Fibroblast of villous mesenchyme (primary cell): ENCODE measurements at places on chromosomes 6 and 20. TPM values are rescaled to one million over a fixed set of nuclear protein-coding genes. Genes with fewer than 3 reads are reported as not detected.

The METTL24 gene
- total RNA-seq: 0.32 TPM in 1 of 2 replicates, not detected in the other

The EPPIN gene
- not detected in 2 replicates for total RNA-seq

The POM121L2 gene
- not detected in 2 replicates for total RNA-seq

The LCA5 gene
- 3.5 and 5.2 TPM in 2 replicates for total RNA-seq

The OGFR gene
- total RNA-seq: 30.3 and 33.7 TPM in 2 replicates

The CGA gene
- total RNA-seq: 0.32 TPM in 1 of 2 replicates, not detected in the other

The HAO1 gene
- total RNA-seq: not detected in 2 replicates

The F13A1 gene
- total RNA-seq: under 0.01 TPM in 1 of 2 replicates, not detected in the other

The RNGTT gene
- total RNA-seq: 22.9 and 38.0 TPM in 2 replicates

The CPNE5 gene
- under 0.01 and 0.32 TPM in 2 replicates for total RNA-seq

The VNN1 gene
- under 0.01 TPM in 2 replicates for total RNA-seq

The TNXB gene
- 4.8 and 17.7 TPM in 2 replicates for total RNA-seq

DNA sequence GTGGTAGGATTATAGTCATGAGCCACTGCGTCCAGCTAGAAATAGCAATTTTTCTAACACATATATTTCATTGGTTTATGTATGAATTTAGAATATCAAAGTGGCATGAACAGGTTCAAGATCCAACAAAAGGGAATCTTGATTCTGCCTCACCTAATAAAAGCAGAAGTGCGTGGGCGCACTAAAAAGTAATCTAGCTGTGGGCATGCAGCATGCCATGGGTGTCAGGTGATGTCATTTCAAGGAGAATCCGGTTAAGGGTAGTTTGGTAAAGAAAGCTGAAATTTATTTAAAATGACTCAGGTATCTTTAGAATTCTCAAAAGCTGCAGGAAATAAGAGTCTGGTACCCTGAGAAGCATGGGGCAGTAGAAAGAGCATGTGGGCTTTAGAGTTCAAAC is 17.6 kb downstream of the LRRN4 start:
- no peak for DNase-seq

GRCh38 chr6:139855671-139856311 is 481.3 kb upstream of the CITED2 start:
- DNase-seq: peak; percentile 74

GRCh38 chr6:116396441-116396840 is 25.7 kb downstream of the DSE start:
- no peak for DNase-seq

- no peak for DNase-seq
Measured at GRCh38 chr20:25050082-25050481, 7.9 kb downstream of the ACSS1 start.

DNA sequence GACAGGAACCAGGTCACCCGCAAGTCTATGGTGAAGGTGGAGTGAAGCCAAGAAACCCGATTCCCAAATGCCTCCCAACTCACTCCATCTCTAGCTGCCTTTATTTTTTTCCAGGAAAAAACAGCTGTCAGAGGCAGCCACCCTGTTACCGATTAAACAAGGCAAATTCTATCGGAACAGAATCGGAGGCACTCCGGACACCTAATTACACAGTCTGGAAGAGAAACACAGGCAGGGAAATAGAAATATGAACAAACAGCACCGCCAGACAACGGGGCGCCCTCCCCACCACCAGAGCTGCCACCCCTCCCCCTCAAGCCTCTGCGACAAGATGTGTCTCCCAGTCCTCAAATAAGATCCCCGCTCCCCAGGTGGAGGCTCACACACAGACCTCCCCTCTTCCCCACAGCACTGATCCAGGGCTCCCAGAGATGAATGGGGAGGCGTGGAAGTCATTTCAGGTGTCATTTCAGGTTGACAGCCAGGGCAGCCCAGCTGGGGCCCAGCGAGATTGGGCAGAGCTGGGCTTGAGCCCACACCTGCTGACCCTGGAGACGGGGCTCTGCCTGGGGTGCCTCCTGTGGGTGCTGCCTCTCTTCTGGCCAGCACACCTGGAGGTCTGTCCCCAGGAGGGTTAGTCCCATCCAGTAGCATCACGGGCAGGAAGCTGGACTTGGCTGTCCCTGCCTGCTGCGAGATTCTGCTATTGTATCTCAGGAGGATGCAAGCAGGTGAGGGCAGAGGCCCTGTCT is 19.8 kb upstream of the VSTM2L start:
- DNase-seq: no peak

DNA sequence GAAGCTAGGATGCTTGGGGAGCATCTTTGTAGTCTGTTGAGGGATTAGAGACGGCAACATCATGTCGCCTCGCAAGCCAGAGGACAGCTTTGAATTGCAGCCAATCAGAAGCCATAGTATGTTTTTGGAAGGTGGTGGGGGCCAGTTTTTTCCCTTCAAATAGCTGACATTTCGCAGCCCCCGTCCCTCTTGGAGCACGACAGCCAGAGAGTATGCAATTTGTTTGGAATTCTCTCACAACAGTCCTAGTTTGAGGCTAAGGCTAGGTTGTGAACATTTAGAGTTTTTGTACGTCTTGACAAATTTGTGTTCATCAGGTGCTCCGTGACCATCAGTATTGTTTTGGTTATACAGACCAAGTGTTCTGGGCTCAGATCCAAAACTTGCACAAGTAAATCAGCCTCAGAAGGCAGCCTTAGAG is 83.3 kb downstream of the PLCB1 start:
- peak; percentile 85 for DNase-seq

DNA sequence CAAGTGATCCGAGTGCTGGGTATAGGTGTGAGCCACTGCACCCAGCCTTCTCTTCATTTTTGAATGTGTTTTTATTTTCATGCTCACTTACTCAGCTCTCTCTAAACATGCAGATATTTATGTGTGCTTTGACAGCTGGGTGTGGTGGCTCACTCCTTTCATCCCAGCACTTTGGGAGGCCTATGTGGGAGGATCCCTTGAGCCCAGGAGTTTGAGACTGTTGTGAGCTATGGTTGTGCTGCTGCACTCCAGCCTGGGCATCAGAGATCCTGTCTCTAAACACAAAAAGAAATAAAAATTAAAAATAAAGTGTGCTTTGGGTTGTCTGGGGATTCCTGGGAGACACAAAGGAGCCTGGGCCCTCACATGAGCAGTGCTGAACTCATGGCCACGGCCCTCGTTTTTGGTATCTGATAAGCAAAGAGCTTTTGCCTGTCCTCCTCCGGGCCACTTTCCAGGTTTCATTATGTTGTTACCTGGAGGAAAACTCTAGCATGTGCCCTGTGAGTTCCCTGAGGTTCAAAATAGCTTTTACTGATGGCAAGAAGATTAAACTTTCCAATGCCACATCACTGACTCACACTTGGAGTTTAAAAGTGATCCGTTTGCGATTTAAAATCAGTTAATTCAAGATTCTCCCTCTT is 78.5 kb downstream of the CD164 start:
- DNase-seq: peak; percentile 16

GRCh38 chr20:35866418-35867202 is 87.7 kb downstream of the SCAND1 start:
- peak; percentile 71 for DNase-seq

GRCh38 chr20:25039697-25040437 is 18.1 kb downstream of the ACSS1 start:
- peak; percentile 57 for DNase-seq

DNA sequence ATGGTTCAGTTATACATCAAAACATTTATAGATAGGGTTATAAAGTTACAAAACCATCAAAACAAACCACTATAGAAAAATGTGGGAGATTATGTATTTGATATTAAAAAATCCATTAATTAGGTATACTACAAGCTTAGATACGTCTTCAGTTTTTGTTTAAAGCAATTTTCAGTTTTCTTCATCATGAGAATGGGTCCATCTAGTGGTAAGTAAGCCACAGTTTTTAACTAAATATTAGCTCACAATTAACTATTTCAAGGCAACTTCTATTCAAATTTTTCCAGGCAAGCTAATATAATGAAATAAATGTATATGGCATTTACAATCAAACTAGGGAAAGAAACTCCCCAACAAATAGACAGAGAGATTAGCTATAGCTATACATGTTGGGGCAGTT is 44.4 kb downstream of the RNGTT start:
- no peak for DNase-seq

DNA sequence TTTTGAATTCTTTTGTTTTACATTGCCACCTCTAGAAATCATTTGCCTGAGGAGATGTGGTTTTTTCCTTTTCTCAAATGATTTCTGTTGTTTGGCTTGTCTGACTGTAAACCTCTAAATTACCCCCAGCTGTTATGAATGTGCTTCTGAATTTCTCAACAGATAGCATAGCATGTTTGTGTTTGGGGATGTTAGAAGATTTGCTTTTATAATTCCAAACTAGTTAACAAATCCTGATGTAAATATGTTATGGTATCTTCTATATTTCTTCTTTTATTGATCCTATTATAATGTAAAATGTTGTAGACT is 31.6 kb upstream of the EZR start:
- DNase-seq: peak; percentile 69

GRCh38 chr6:135801755-135802465 is 49.6 kb upstream of the PDE7B start:
- no peak for DNase-seq

- no peak for DNase-seq
Measured at GRCh38 chr20:15319439-15319838, 982.0 kb upstream of the FLRT3 start.

- no peak for DNase-seq
Measured at GRCh38 chr20:58512808-58513552, 2.2 kb downstream of the APCDD1L start.

DNA sequence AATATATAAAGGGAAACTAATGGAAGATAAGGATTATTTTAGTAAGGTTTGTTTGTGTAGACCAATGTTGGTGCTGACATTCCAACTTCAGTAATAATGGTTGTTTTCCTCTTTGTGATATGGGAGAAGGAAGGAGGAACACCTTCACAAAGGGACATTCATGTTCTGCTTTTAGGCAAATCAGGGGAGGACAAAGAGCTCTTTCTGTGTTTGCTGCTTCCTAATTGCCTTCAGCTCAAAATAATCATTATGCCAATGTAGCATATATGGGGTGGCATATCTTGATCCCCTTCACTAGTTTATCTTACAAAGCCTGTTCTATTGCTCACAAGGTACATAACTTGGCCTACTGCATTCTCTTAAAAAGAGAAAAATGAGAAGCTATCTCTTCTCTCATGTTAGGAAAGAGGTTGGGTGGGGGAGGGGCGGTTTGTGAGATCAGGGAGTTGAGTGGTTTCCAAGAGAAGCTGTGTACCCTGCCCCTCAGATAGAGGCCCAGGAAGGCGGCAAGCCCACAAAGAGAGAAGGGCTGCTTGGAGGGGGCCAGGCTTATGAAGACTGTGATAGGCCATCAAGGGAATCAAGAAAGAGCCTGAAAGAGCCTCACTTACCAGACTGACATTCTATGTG is 4.7 kb upstream of the ADGRG6 start:
- no peak for DNase-seq

DNA sequence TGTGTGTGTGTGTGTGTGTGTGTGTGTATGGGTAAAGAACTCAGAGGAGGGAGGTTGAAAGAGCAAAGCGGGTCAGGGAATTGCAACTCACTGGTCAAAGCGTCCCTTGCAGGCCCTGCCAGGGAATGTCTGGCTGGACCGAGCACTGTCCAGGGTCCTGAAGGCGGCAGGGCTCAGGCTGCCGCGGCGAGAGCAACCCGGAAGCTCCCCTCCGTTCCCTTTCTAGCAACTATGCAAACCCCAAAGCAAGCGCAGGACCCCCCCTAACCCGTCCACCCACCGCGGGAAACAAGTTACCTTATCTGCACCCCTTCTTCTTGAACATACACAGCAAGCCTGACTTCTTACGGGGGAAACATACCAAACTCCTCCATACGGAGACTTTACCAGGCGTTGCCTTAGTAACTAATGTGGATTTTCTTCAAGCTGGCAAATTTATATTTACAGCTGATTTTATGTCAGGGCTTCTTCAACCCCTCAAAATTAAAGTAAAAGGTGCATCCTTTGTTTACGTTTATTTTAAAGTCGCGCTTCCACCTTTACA is 538 bp upstream of the GRM1 start:
- peak; percentile 51 for DNase-seq

DNA sequence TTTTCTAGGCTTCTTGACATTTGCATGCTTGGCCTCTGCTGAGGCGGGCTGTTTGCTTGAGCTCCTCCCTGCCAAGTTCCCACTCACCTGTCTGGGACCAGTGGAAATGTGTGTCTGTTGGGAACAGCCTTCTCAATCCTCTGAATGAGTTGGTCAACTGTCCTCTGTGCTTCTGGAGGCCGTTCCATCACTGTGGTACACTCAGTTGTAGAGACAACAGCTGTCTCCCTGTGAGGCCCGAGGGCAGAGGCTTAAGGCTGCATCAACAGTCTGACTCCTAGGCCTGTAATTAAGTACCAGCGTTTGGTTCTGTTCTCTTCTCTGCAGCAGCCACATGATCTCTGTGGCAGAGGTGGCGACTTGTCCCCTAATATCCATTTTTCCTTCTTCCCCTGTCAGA is 110.9 kb downstream of the CDC5L start:
- DNase-seq: no peak

GRCh38 chr6:165652766-165653165 is 10.3 kb downstream of the PDE10A start:
- DNase-seq: no peak

GRCh38 chr6:158816803-158817727 is 2.1 kb downstream of the EZR start:
- DNase-seq: peak; percentile 59

DNA sequence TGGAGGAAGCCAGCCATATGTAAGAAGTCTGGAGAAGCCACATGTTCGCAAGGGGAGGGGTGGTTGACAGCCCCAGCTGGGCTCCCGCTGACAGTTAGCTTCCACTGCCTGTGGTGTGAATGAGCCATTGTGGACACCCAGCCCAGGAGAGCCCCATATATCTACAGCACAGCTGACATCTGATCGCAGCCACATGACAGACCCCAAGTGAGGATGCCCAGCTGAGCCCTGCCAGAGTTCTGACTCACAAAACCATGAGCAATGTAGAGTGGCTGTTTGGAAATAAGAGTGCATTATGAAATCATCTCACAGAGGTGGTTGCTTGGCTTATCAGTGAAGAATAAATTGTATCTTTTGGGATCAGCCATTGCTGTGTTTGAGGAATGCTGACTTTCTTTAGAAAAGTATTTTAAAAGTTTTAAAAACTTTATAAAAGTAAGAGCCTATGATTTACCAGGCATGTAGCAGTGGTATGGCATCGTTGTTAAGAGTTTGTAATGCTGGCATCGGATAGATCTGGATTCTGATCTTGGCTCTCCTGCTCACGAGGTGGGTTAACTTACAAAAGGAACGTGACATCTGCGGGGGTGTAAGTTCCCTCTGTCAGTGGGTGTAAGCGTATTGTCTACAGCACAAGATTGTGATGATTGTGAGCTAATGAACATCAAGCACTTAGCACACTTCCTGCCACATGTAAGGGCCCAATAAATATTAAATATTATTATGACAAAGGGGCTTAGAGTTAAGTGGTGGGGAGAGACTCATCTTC is 24.1 kb downstream of the CFAP61 start:
- DNase-seq: peak; percentile 46

- DNase-seq: no peak
Measured at GRCh38 chr6:8000188-8000596, 64.0 kb downstream of the BLOC1S5 start.

- DNase-seq: peak; percentile 41
Measured at GRCh38 chr6:68634726-68635411, at the start of gene ADGRB3. Gene ADGRB3 (plus strand): TSS chr6:68635282. CDS start chr6:68638676, 3,394 bp downstream.

DNA sequence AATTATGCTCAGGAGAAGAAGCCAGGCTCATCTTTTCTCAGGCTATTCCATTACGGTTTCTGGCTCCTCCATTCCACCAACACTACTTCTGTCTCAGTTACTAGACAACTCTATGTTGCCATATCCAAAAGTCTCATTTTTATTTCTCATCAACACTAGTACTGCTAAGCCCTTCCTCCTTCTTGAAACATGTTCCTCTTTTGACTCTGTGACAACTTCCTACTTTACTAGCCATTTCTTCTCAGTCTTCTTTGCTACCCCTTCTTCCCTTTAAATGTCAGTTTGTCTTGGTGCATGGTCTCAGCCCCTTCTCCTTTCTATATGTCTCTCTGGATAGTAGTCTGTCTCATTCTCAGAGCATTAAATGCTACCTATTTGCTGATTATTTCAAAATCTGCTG is 7.1 kb upstream of the ADGRG6 start:
- DNase-seq: no peak
